Activated CD8-positive, alpha-beta memory T cell treated with anti-CD3 and anti-CD28 coated beads for 4 hours (primary cell): ENCODE measurements at places on chromosomes 2 and 18.

GRCh38 chr2:196099916-196100315 lies 31.3 kb upstream of the DNAH7 start:
- no peak for DNase-seq

GRCh38 chr2:218643751-218644310 lies 15.6 kb downstream of the ZNF142 start:
- DNase-seq = no peak

GRCh38 chr2:11936761-11937160 lies 190.3 kb downstream of the LPIN1 start:
- no peak for DNase-seq

GRCh38 chr2:55232863-55233657 lies 572 bp downstream of the RPS27A start:
- DNase-seq = no peak

GRCh38 chr2:42249887-42250286 lies 80.7 kb downstream of the EML4 start:
- no peak for DNase-seq

- no peak for DNase-seq
Measured at GRCh38 chr2:129734343-129735034, 245.0 kb upstream of the RAB6C start.

- DNase-seq = no peak
Measured at GRCh38 chr2:96618596-96619283, 19.4 kb downstream of the KANSL3 start.

- DNase-seq = no peak
Measured at GRCh38 chr18:46184727-46185126, 80.5 kb downstream of the HAUS1 start.

GRCh38 chr2:230068651-230069055 lies at the start of gene SLC16A14:
TSS of gene SLC16A14 (minus strand) at chr2:230068924. CDS start at chr2:230059352, 9,572 bp downstream.
- DNase-seq = no peak

GRCh38 chr18:60191926-60192325 lies 180.6 kb downstream of the MC4R start:
- no peak for DNase-seq

DNA sequence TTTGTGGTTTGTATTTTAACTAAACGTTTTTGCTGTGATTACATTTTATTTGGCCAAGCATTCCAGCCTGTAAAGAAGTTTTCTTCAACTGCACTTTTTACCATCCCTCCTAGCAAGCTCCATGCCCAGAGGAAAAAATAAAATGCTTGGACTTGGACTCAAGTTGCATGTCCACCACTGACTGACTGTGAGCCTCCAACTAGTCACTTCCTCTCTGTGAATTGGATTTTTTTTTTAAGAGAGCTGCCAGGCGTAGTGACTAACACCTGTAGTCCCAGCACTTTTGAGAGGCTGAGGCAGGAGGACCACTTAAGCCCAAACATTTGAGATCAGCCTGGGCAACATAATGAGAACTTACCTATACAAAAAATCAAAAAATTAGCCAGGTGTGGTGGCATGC lies 1185.2 kb upstream of the PIK3C3 start:
- no peak for DNase-seq

DNA sequence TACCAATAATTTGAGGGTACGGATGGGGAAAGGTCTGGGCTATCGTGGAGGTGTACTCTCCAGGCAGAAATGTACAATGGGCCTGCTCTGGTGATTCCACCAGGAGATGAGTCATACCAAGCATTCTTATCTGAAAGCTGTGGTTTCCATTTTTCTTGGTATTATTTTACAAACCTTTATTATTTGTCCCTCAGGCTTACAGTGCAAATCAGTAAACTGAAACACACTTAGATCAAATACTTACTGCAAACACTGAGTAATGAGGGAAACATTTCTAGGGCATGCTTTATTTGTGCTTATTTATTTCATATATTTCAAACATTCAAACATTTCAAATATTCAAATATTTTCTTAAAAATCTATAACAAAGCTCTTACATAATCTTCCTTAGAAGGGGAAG lies 319.8 kb downstream of the RND3 start:
- DNase-seq = no peak

GRCh38 chr2:16012626-16013358 lies 72.4 kb downstream of the MYCN start:
- no peak for DNase-seq

- DNase-seq = no peak
Measured at GRCh38 chr2:224832207-224832606, 116.0 kb upstream of the CCDC195 start.

GRCh38 chr2:196336207-196336606 lies 164.8 kb upstream of the STK17B start:
- no peak for DNase-seq

- no peak for DNase-seq
Measured at GRCh38 chr2:85794038-85794441, 40.2 kb downstream of the ATOH8 start.

GRCh38 chr2:150476809-150477302 lies 10.6 kb downstream of the RND3 start:
- no peak for DNase-seq

GRCh38 chr2:198890490-198890889 lies 567.2 kb downstream of the SATB2 start:
- DNase-seq = no peak

DNA sequence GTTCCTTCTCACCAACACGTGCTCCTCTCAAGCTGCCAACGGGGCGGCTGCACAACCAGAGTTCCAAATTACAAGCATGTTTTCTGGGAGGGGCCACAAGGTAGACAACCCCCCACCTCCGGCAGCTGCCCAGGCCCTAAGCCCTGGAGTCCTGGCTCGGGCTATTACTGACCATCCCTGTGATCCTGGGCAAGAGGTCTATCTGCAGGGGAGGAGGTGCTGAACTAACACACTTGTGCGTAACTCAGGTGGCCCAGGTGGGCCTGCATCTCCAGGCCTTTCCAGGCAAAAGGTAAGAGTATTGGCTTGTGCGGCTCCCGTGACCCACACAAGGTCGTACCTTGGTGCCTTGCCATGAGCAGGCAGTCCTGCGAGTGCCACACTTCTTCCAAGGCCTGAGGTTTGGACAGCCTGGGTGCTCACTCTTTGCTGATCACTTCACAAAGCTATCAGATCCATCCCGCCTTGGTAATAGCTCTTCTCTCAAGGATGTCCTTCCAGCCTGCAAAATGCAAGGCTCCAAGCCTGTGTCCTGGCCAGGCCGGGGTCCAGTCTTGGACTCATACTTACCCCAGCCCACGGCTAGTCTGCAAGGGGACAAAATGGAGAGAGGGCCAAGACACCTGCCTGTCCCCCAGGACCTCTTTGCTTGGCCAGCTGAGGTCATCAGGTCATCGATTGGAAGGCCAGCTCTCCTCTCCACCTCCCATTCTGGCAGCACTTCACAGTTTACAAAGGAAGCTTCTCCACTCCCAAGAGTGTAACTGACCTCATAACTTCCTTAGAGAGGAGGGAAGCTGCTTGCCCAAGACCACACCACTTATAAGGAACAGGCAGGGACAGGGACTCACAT lies 33.9 kb downstream of the ADRA2B start:
- DNase-seq = no peak

GRCh38 chr2:157792335-157793052 lies 83.6 kb downstream of the ACVR1 start:
- DNase-seq = no peak

GRCh38 chr2:195532628-195533271 lies 124.3 kb upstream of the SLC39A10 start:
- DNase-seq = no peak

DNA sequence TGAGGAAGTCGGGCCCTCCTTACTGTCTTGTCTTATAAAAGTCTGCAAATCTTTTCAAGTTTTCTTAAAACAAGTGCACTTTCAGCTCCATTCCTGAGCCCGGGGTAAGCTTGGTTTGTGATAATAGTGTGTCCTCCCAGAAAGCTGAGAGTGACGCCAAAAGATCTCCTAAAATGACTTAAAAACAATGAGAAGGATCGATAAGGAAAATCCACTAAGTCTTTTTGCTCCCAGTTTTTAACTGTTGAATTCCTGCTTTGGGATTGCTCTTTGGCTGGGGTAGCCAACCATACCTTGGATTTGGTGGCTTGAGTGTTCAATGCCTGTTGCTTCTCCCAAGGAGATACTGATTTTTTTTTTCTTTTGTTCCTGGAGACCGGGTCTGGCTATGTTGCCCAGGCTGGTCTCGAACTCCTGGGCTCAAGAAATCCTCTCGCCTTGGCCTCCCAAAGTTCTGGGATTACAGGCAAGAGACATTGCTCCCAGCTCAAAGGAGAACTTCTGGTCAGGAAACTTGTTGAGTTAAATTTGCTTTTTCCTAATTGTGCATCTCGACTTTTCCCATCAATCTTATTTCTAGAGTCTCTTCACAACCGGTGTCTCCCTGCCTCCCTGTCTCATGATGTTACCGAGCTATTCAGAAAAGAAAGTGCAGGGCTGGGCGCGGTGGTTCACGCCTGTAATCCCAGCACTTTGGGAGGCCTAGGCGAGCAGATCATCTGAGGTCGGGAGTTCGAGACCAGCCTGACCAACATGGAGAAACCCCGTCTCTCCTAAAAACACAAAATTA lies 3.0 kb downstream of the TGIF1 start:
- DNase-seq = no peak

DNA sequence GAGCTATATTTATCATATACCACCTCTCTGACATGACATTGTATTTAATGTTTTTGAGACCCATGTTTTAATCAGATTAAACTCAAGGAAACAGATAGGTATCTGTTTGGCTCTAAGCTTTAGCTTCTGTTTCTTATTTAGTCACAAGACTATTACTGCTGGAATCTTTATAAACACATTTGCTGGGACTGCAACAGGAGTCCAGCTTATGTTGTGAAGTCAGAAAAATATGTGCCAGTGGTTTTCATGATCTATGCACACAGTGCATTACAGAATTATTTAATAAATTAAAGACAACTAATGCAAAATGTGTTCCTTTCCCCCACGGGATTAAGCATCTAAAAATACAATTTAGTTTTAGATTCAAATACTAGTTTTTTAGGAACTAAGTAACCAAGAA lies 338.9 kb downstream of the ZEB2 start:
- DNase-seq = no peak

- DNase-seq = no peak
Measured at GRCh38 chr2:16640001-16640700, 25.5 kb downstream of the CYRIA start.

DNA sequence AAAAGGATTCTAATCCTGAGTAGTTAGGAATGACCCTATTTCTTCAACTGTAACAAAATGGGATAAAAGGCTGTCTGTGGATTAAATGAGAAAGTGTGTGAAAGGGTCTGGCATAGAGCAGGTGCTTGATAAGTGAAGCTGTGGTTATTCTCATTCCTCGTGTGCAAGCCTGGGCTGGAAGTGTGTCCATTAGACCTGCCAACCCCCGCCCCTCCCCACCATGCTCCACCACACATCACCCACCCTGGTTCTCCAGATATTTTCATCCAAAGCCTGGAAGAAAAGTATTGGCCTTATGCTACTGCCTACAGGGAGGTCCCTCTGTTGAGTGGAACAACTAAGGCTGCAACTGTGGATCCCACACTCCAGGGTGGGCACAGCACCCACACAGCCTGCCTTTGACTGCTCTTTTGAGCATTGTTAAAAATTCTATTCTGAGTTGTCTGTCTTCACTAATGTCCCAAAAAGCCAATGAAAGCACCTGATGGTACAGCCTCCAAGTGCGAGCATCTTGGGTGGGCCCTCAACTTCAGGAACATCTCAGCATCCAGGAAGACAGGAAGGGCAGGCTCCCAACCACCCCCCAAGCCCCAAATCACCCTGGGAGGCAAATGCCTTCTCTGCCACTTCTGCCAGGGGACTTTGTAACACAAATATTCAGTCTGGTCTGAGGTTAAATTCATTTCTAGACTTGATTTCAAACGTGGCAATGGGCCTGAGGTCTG lies 102.8 kb upstream of the PPP1CB start:
- DNase-seq = no peak

- no peak for DNase-seq
Measured at GRCh38 chr2:219645631-219646527, 18.4 kb downstream of the SLC4A3 start.

DNA sequence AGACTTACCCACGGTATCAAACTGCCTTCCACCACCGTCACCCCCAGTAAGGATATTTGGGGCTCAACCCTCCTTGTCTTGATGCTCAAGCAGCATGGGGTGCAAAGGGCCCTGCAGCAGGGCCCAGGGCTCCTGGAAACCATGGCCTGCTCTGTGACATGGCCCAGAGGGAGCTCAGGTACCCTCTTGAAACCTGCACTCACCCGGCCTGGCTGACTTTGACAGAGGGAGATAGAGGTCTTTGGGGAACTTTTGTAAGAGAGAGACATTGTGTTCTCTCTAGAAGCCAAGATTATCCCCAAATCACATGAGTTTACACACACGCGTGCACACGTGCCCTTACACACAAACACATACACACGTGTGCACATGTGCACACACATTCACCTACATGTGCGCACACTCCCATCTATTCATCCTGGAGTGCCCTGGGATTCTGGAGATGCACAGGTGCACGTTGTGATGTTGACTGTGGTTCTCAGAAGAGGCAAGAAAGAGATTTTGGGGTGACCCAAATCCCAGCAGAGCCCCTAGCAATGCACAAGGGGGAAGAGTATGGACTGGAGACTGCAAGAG lies 19.6 kb upstream of the KCNK3 start:
- no peak for DNase-seq

GRCh38 chr18:74961596-74961995 lies 247.3 kb downstream of the PTGR3 start:
- DNase-seq = no peak

DNA sequence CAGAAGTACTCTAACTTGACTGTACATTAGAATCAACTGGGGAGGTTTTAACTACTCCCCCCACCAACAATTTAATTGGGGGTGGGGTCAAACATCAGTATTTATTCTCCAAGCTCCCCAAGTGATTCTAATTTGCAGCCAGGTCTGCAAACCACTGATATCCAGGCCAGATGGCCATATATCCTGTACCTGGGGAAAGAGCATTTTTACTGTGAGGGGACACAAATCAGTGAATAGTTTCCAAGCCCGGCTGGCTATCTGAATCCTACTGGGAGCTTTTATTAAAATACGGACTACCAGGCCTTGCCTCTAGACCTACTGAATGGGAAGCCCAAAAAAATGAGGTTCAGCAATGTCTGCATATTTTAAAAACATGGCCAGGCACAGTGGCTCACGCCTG lies 88.5 kb downstream of the TCF4 start:
- no peak for DNase-seq

DNA sequence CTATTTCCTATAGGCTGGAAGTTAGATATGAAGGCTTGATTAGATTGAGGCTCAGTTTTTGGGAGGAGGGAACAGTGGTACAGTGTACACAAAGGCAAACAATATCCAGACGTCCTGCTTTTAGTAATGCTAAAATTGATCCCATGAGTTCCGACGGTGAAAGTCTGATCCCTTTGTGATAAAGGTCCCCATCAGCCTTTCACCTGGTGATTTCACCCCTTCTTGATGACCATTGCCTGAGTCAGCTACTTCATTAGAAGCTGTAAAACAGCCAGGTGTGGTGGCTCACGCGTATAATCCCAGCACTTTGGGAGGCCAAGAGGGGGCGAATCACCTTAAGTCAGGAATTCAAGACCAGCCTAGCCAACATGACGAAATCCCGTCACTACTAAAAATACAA lies 29.7 kb downstream of the TWSG1 start:
- no peak for DNase-seq

- DNase-seq = no peak
Measured at GRCh38 chr2:16126517-16127275, 186.3 kb downstream of the MYCN start.
